ENCODE measurements at places on chromosomes 2 and 18.

DNA sequence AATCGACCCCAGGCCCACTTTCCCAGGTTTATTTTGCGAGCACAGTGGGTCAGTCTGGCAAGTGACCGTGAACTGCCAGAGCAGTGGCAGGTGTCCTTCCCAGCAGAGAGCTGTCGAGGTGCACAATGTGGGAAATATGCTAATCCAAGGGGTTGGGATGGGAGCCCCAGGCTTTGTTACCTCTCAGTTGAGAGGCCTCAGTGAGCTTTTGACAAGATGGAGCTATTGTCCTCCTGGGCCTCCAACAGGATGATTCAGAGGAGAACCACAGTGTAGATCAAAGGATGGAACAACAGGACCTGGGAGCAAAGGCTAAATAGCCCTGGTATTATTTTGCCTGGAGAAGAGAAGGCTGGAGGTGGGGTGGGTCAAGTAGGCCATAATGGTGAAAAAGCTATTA lies 150.8 kb downstream of the NCKAP5 start:
- no peak for DNase-seq

- DNase-seq: no peak
Measured at GRCh38 chr18:46449499-46449898, 207.5 kb downstream of the LOXHD1 start.

DNA sequence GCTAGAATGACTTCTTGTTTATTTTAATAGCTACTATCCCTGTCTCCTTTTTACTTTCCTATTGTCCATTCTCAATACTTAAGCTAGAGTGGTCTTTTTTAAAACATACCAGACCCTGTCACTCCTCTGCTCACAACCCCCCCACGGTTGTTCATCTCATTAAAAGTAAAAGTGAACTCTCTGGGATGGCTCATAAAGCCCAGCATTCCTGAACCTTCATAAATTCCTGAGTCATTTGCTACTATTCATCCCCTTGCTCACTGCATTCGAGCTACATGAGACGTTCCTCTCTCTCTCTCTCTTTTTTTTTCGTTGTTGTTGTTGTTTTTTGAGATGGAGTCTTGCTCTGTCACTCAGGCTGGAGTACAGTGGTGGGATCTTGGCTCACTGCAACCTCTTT lies 148.7 kb upstream of the DSEL start:
- DNase-seq: no peak

DNA sequence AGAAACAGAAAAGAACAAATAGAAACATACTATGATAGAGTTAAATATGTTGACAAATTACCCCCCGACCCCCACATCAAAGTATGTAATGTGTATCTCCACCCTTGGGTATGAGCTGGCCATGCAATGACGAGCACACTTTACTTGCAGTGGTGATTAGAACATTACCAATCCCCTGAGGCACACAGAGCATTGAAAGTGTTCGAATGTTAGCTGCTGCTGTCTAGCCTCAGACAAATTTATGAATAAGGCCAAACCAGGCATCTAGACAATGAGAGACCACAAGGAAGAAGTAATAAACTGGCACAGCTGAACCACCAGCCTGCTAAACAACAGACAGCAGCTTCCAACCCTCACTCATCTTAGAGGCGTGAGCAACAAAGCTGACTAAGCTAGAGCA lies 380.5 kb downstream of the DSEL start:
- no peak for DNase-seq

- no peak for DNase-seq
Measured at GRCh38 chr2:71748227-71748626, 294.9 kb downstream of the DYSF start.

GRCh38 chr18:44130376-44130942 lies 550.2 kb upstream of the SETBP1 start:
- DNase-seq: peak; percentile 12

DNA sequence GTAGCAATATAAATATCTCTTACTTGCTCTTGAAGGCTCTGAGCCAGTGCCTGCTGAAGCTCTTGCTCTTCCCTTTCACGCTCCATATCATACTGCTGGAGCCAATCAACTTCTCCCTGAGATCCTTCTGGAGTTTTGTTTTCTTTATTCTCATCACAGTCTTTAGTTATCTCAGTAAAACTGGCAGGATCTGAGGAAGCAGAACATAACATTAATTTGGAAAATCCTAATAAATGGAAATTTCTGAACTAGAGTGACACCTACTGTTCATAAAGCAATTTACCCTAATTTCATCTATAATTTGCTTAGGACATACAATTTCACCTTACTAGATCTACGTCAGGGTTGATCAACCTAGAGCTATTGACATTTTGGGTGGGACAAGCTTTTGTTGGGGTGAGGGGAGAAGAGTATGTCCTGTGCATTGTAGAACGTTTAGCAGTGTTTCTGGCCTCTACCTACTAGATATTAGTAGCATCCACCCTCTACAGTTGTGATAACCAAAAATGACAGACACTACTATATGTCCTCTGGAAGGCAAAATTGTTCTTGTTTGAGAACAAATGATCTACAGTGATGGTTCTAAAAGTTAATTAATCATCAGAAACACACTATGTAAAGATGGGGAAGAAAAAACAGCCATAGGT lies 47.2 kb downstream of the VIL1 start:
- DNase-seq: peak; percentile 20

DNA sequence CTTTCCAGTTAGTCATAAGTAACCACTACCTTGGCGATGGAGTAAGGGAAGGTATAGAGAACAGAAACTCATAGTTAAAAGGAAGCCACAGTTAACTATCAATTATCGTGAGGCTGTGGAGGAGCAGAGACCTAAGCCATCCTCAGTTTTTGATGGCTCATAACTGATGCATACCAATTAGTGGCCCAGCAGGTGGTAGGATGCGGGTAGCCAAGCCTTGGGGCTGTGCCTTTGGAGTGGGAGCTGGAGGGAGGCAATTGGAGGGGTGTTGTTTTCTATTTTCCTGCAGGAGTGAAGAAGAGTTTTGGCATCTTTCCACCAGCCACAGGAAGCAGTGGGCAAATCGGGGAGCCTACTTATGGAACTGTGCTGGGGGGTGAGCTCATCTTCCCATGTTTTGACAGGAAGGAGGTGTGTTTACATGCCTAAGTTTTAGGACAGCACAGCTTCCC lies 194.8 kb downstream of the TPGS2 start:
- no peak for DNase-seq

DNA sequence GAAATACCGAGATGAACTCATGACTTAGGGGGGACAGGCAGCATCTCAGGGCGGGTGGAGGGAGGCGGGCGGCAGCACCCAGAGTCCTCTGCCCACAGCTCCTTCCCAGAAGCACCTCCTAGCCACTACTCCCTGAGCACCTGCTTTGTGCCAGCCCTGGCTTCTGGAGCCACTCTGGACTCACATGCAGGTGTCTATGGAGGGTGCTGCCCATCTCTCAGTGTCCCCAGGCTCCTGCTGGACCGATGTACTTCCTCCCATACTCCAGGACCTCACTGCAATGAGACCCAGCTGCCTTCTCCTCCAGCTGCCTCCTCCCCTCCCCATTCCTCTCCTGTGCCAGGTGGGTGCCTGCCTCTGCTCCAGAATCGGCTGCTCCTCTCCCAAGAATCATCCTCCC lies 22.1 kb upstream of the OTOS start:
- no peak for DNase-seq

DNA sequence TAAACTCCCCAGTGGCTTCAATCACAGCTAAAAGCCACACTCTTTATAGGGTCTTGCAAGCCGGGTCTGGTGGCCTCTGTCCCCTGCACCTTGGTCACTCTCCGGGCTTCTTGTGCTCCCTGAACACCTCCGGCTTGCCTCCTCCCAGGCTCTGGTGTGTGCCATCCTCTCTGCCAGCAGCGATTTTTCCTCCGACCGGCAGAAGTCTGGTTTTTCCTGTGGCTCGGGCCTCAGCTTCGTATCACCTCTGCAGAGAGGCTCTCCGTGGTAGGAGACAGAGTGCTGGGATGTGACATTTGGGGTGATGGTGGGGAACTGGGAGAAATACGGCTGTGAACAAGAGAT lies 58.8 kb upstream of the HPCAL1 start:
- no peak for DNase-seq

DNA sequence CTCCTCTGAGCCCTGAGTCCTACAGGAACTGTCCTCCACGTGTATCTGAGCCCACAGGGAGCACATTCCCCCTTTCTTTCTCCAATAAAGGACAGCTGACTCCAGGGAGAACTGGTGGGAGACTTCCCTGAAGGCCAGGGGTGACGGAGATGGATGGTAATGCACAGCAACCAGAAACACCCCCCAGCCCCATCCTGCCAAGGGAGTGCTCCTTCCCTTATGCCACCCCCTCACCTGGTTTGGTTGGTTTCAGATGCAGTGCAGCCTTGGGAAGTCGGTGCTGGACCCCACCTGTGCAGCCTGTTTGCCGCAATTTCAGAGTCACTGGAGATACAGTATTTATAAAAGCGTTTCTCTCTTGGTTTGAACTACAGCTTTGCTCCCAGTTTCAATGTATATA lies 24.0 kb downstream of the GPR55 start:
- no peak for DNase-seq

Data from right renal cortex interstitium (tissue), 3 donors.